ENCODE measurements at places on chromosomes 5 and 9.

- DNase-seq = no peak
Observed at GRCh38 chr5:167755420-167755819, 536.0 kb upstream of the WWC1 start.

- DNase-seq = no peak
Observed at GRCh38 chr9:1047591-1048230, 2.4 kb upstream of the DMRT2 start.

- no peak for DNase-seq
Observed at GRCh38 chr9:123397975-123398374, 42.0 kb downstream of the CRB2 start.

- DNase-seq = no peak
Observed at GRCh38 chr9:33227008-33227398, 13.0 kb upstream of the SPINK4 start.

DNA sequence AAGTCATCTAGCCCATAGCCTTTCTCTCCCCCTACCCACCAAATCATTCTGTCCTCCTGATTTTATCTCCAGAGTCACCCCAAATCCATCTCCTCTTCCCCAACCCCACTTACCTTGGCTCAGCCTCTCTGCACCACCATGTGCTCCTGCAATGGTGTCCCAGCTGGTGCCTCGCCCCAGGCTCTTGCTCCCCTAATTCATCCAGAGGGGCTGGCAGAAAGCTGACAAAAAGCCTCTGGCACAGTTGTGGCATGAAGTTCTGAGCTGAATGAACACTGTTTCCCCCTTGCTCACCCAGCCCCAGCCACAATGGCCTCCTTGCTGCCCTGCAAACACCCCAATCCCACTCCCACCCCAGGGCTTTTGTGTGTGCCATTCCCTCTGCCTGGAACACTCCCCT is 10.2 kb downstream of the RETREG1 start:
- DNase-seq = no peak

DNA sequence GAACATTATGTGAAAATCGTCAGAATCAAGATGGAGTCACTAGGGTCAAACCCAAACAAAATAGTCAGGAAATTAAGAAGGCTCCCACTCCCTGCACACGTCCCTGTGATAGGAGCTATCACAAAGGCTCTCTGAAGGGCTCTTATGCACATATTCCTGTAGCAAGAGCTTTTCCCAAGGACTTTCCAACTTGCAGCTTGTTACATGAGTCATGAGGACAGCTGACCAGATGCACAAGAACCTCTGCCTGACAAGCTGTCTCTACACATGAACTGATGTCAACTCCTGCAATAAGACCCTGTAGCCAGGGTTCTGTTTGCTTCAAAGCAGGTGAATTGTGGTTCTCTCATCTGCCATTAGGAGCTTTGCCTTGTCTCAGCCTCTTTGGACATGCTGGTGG is 122.4 kb downstream of the OLFM1 start:
- no peak for DNase-seq

GRCh38 chr5:80757290-80757689 is 102.5 kb upstream of the DHFR start:
- DNase-seq = no peak
